ENCODE measurements at places on chromosomes 5 and 9.

DNA sequence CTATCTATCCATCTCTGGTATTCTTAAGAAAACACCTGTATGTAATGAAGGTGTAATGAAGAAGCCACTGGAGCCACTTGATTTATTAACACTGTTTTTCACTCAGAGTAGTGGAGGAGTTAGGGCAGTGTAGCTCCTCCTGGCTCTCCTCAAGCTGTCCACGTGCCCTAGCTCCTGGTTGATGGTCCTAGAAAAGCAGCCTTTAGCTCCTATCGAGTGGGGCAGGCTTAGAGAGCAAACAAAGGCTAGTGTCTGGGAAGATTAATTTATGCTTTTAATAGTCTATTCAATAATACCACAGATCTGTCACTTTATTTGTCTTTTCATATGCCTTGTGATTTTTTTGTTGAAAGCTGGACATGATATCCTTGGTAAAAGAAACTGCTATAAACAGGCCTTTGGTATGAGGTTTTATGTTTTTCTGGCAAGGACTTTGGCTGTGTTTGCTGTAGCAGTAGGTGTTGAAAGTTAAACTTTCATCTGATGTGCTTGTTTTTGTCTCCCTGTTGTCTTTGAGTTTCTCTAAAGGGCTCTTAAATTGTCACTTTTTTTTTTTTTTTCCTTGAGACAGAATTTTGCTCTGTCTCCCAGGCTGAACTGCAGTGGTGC lies 141.1 kb downstream of the GCNT1 start:
- DNase-seq = no peak

DNA sequence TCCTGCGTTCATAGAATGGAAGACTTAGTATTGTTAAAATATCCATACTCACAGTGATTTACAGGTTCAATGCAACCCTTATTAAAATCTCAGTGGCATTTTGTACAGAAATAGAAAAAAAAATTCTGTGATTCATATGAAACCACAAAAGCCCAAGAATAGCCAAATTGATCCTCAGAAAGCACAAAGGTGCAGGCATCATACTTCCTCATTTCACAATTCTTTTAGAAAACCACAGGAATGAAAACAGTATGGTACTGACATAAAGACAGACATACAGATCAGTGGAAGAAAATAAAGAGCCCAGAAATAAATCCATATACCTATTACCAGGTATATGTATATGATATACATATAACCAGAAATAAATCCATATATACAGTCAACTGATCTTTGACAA lies 86.8 kb upstream of the MEGF10 start:
- no peak for DNase-seq

DNA sequence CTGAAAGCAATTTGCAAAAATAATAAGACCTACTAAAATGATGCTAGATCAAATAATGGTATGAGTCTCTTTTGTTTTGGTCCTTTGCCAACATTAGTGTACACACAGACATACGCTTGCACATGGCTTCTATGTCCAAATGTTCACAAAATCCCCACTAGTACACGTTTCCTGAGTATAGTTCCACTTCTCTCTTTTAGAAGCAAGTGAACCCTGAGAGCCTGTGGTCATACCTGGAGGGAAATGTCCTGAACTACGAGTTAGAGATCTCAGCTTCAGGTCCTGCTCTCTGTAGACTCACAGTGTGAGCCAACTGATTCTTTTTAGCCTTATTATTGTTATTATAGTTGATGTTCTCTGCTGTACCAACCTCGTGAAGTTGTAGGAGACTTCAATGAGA lies 47.3 kb upstream of the ACTBL2 start:
- DNase-seq = no peak

- no peak for DNase-seq
Observed at GRCh38 chr5:6158974-6159831, 219.1 kb downstream of the MED10 start.

GRCh38 chr5:86617309-86617755 lies 409 bp upstream of the COX7C start:
- DNase-seq = no peak

GRCh38 chr5:136062366-136063274 lies 33.8 kb downstream of the TGFBI start:
- DNase-seq = no peak

DNA sequence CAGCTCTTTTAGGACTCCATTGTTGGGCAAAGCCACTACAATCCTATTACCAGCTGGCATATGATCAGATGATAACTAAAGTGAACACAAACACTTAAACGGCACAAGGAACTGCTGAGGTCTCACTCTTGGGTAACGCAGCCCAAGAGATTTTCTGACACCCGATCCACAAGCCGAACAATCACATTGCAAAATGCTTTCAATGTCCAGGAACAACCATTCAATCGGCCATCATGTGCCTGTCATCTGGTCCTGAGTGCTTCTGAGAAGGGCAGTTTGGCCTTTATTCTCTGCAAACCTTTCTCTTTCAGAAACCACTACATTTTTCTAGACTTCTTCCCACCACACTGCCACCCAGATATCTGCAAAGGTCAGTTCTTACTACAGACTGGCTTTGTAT lies 283.1 kb downstream of the GLIS3 start:
- no peak for DNase-seq

DNA sequence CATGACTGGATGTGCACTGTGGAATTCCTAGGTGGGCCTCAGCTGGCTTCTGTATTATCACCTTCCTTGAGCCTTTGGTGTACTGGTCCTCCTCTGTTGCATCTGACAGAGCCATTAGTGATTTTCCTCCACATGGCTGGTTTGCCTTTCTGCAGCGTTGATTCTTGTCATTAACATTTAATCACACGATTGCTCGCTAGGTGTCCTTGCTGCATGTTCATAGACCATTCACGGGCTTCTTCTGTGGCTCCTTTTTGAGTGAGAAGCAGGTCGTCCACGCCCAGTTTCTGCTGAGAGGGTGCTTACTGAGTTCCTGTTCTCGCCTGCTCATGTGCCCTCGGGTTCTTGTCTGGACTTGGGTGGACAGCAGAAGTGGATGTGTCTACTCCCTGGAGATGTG lies 29.3 kb downstream of the ADAMTS16 start:
- no peak for DNase-seq

GRCh38 chr5:29994519-29994918 lies 1199.0 kb upstream of the CDH6 start:
- no peak for DNase-seq

All from activated T-helper 1 cell treated with Interleukin-2 at 50 U/mL for 16 hours (primary cell).